ENCODE measurements at places on chromosomes 7 and 10.

- no peak for DNase-seq
Observed at GRCh38 chr10:78700413-78700812, 368.4 kb upstream of the ZMIZ1 start.

DNA sequence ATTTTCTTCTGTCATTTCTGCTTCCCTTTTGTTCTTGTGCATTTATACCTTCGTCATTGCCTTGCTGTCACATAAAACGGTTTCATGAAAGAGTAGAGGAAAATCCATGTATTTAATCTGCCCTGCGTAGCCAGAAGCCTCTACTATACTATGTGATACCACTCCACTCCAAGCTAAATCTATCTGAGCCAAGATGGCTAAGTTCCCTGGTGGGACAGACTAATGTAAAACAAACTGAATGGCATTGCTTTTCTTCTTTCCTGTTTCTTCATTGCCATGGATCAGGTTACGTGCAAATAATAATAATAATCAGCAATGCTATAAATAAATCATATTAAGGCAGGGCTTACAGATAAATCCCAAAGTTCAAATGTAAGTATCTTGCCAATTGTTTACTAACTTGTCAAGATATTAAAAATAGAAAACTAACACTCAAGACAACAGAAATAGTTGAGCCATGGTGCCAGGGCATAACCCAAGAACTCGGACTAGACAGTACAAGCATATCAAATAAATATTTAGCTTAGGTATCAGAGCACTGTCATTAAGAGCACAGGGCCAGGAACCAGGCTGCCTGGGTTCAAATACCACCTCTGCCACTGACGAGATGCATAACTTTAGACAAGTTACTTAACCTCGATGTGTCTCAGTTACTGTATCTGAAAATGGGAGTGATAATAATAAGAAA, 151.4 kb downstream of the PDE1C start:
- DNase-seq = no peak

DNA sequence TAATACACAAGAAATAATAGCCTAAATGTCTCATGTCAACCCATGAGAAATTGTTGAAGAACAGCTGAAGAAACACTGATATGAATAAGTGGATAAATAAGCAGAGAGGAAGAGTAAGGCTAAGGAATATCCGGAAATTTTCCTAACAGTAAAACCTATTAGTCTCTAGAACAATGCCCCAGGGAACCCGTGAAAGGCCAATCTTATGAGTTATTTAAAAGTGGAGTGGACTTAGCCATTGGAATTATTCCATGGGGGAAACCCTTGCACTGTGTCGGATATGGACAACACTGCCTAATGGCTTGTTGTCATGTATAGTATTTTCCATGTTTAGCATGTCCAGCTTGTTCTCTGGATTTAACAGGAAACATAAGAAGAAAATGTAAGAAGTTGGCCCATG, 217.2 kb upstream of the PLXNA4 start:
- no peak for DNase-seq

DNA sequence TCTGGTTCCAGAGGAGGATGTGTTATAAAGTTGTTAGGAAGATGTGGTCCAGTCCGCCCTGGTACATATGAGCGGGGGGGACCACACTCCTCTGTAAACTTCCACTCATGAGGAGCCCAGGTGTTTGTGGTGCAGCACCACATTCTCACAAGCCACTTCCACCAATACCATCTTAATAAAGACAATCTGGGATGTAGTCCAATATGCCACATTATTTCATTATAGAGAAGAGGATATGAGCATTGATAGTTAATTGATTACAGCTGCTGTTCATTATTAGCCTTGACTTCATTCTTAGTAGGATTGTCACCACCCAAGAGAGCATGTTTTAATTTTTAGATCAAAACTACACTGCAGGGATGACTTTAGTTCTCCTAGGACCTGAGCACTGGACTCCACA, 40.5 kb downstream of the ERCC6 start:
- no peak for DNase-seq

DNA sequence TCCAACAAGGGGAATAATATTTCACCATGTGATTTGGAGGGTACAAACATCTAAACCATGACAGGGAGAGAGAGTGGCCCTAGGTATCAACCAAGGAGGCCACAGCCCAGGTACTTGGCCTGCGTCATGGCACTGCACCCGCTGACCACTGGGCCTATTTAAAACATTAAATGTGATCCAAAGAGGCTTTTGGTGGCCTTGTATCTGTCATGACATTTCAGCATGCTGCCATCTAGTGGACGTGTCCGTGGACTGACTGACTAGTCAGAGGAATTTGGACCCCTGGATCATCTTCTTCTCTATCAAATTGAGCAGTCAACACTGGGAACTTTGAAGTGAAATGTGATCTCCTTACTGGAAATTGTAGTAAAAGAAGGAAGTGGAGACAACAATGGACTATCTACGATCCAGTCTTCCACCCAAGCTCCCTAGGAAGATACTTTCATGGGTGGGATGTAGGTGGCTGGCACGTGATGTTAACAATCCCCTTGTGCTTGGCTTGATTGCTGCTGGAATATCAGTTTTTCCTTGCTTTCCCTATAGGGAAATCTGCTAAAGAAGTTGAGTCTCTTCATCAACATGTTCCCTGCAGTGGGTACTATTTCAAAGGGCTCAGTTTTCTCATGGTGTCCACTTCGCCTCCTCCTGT, 24.6 kb upstream of the ITGA8 start:
- no peak for DNase-seq

GRCh38 chr7:111825046-111825445, 262.8 kb upstream of the IMMP2L start:
- DNase-seq = no peak

DNA sequence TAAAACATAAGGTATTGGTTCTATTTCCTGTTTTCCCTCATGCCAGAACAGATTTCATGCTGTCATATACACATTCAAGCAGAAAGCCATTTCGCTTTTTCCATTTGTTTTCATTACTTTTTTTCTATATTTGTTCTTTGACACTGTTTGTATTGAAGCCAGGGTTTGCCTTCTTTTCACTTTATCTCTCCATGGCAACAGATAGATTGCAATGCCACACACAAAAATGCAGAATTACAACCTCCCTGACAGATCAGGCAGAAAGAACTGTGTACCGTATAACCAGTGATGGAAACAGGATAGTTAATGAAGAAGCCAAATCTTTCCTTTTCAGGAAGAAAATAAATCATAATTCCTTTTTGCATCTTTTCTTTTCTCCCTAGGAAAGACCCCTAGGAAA, 103.0 kb upstream of the PCGF5 start:
- no peak for DNase-seq

DNA sequence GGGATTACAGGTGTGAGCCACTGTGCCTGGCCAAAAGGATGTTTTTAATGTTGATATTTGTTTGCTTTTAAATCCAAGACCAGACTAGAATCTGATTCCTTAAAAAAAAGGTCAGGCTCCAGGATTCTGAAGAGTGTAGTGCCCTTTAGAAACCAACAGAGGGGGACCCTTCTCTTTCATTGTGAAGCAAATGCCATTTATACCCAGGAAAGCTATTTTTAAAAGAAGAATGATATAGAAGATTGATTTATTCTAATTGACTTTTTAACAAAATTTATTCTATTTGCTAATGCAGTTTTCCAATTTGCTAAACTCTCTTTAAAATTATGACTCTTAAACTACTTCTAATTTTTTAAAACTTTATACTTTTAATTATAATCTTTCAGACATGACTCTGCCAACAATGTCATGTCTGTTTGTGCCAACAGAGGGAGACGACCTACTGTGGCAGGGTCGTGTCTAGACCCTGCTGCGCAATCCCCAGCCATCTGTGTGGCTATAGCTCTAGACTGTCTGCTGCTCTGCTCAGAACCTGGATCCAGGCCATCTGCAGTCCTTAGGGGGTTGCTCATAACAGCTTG, 201.0 kb upstream of the IMMP2L start:
- no peak for DNase-seq

DNA sequence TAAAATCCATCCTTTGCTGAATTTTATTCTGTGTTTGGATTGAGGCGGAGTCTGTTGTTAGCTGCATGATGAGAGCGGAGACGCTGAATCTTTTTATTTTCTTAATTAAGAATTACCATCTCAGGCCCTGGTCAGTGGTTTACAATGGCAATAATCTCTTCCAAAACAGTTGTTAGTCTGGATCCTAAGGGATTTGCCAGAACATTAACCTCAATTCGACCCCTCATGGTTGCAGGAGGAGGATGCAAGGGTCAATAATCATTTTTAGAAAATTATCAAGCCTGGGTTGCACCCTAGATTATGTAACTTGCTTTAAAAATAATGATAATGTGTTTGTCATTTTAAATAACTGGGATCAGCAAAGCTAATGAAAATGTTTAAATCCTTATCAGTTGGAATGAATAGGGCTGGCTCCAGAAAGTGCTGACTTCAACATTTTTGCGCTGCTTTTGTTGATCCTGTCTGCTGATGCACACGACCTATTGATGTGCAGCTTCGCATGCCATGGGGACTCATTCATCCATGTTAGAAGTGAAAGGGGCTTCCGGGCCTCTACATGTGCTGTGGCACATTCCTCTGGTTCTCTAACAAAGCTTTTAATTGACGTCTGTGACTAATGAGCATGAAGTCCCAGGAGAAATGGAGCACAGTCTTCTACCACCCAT, 80.7 kb upstream of the KIAA1217 start:
- DNase-seq = no peak

GRCh38 chr7:141181812-141182211, 107.9 kb downstream of the TMEM178B start:
- no peak for DNase-seq

DNA sequence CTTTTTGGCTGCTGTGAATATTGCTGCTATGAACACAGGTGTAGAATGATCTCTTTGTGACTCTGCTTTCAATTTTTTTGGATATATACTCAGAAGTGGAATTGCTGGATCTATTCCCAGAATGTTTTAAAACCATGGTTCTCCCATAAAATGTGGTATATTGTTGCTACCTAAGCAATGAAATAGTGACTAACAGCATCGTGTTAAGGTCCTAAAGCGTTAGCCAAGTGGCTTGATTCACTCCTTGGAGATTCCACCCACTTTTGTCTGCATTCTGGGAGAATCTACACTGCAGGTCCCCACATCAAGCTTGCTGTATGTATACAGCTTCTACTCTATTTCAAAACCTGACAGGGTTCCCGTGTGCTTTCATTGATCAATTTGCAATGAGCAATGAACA, 105.6 kb downstream of the CDK6 start:
- DNase-seq = no peak
